D341Med (cell line): ENCODE measurements at places on chromosomes 12 and 14.
A peak's percentile ranks its signal among the peaks of the same experiment; 100 is the strongest.

DNA sequence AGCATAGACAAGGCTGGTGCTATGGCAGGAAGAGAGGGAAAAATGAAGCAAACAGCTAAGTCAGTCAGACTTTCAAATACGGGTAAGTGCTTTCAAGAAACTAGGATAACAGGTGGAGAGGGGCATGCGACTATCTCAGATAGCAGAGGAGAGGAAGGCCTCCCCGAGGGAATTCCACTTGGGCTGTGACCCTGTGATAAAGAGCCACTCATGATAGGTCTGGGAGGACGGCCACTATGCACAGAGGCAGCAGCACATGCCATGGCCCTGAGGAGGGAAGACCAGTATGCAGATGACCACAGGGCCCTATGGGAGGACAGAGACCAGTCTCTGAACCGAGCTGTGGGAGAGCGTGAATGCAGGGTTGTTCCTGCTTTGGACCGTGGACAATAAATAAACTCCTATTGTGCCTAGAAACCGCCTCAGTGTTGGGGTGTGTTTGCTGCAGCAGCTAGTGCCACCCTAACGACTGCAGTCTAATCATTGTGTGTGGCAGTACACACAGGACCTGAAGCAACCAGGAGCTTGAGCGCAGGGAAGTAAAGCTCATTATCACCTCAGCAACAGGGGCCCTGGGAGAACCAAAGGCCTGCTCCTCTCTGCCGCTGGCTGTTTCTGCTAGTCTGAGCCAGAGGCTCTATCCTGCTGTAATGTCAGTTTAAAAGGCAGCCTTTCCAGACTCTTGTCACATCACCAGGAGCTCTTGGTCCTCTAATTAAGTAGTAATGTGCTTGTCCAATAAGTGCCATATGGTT lies 119.1 kb downstream of the CACNA1C start:
- DNase-seq, result peak; percentile 89

DNA sequence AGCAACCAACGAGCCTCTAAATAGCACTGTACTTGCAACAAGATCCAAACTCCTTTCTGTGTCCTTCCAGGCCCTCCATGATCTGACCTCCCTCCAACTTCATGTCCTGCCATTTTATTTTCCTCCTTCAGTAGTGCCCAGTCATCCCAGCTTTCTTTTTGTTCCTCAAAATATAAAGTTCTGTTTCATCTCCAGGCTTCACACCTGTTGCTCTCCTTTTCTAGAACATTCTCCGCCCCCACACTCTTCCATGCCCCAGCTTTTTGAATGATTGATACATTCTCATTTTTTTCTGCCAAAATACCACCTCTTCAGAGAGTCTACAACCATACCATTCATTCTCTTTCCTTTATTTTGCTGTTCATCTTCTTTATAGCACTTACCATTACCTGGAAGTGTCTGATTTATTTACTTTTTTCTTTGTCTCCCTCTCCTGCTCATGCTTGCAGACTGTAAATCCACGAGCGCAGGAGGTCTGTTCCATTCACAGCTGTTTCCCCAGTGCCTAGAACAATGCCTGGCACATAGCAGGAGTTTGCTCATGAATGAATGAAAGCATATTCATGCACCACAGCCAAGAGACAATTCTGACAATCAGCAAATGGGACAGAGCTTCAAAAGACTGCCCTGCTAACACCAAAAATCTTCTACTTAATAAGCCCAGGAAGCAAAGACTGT lies 296.4 kb downstream of the RPAP3 start:
- DNase-seq, result no peak

- DNase-seq, result no peak
Measured at GRCh38 chr14:101813833-101814232, 52.3 kb downstream of the PPP2R5C start.

DNA sequence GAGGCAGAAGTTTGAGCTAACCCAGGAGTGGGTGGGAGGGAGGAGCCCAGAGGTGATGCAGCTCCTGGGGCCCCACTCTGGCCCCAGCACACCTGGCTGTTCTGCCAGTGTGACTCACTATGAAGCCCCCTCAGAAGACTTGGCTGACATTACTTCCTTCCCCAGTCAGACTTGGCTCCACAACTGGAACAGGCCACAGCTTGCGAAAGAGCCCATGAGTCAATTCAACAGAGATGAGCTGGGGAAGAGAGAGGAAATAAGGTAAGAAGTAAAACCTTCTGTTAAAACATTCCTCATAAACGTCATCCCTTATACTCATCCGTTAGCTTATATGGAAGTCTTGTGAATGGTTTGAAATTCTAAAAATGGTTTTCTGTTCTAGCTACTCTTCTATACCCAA lies 245.9 kb downstream of the ADAMTS20 start:
- DNase-seq, result no peak

DNA sequence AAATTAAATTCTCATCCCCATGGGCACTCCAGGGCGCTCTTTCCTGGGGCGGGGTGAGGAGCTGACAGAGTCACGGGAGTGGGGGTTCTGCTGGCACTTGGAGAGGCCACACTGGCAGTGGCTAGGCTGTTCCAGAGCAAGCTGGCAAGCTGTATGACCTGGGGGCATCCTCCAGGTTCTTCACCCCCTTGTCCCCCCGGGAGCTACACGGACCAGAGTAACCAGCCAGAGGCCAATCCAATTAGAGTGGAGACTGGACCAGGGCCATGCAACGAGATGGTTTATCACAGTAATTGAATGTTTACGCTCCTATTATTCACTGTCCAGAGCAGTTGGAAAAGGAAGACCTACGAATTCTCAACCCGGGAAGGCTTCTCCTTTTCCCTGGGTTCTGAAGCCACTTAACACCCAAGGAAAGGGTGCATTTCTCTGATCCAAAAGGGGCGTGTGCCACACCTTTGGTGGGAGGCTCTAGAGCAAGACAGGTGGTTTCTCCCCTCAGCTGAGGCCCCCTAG lies 43.8 kb upstream of the PNMA1 start:
- DNase-seq, result no peak

GRCh38 chr14:65413739-65414045 lies 1.2 kb downstream of the FUT8 start:
- DNase-seq, result no peak

DNA sequence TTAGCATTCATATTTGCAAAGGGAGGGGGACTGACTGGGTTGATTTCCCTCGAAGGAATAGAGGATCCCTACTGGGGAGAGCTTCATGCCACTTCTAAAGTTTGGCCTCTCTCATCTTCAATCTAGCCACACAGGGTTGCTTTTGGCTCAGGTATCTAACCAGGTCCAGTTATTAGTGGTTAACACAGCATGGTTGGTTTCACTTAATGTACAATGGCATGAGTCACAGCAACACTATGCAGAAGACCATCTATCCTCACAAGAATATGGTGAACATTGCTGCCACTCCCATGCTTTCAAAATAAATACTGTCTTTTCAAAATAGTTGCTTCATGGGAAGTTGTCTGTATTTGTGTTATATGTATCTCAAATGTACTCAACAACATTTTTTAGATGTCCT lies 6.6 kb upstream of the RAB3IP start:
- DNase-seq, result no peak

DNA sequence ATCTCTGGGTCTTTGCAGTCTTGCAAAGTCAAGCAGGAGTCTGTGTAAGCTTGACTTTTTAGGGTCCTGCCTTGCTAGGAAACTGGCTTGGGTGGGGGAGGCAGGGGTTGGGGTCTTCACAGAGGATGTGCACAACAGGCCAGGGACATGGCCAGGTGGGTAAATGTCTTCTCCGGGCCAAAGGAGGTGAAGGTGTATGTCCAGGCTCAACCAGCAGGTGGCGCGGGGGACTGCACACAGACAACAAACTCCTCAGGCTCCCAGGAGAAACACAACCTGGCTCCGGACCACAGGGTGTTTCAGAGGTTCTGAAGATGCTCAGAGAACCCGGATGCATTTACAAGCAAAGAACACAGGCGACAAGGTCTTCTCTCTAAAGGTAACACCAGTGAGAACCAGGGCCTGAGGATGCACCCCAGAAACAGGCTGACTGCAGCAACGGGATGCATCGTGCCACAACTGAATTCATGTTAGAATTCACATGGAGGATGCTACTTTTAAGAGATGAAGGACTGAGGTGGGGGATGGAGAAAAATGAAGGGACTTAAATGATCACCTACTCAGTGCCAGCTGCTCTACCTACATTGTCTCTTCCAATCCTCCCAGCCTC lies 56.0 kb downstream of the PLEKHG3 start:
- peak; percentile 74 for DNase-seq
